SW 1271 (cell line): ENCODE measurements at places on chromosomes 2 and 18.

DNA sequence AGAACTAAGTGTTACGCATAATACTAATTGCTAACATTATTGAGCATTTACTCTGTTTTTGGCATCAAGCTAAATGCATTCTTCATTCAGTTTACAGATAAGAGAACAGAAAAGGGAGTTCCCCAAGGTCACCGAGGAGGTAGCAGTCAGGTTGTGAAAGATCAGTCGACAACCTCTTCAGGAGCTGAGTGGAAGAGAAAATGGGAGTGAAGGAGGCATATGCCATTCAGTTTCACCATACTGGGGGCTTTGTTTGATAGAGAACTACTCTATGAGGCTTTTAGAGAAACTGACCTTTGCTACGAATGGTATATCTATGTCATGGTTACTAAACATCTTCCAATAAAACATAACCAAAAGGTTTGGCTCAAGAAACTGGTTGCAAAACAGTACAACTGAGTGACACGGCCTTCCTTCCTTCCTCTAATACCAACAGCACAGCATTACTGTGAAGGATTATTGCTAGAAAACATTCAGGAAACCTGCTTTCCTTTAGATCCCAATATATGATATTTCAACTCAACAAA is 112.1 kb downstream of the RBMS1 start:
- DNase-seq = no peak

GRCh38 chr18:7624697-7625096 is 57.6 kb downstream of the PTPRM start:
- no peak for DNase-seq

DNA sequence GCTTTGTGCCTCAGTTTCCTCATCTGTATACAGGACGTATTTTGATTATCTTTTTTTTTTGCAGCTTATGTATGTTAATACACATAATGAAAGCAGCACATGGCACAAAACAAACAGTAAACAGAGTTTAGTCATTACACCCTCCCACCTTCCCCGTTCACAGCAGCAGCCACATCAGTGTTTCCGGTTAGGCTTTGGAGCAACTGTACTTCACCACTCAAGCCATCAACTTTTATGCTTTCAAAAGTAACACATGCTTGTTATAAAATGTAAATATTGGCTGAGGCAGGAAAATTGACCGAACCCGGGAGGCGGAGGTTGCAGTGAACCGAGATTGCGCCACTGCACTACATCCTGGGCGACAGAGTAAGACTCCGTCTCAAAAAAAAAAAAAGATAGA is 117.3 kb downstream of the MTCL1 start:
- DNase-seq = no peak

- no peak for DNase-seq
Measured at GRCh38 chr2:138018866-138019688, 54.8 kb downstream of the HNMT start.

DNA sequence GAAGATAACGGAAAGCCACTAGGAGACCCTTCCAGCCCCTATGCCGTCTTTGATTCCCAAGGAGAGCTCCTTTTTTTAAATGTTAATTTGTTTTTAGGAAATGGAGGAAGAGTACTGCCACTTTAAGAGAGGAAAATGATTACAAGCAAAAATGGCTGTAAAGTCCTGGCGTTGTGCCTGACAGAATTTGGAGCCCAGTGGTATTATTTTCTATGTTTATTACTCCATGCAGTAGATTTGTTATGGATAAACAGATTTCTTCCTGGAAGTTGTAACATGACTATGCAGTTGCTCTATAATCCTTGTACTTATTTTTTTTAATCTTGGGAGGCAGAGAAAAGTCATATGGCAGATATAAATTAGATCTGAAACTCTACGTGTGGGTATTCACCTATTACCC is 141.3 kb downstream of the GBX2 start:
- DNase-seq = no peak

DNA sequence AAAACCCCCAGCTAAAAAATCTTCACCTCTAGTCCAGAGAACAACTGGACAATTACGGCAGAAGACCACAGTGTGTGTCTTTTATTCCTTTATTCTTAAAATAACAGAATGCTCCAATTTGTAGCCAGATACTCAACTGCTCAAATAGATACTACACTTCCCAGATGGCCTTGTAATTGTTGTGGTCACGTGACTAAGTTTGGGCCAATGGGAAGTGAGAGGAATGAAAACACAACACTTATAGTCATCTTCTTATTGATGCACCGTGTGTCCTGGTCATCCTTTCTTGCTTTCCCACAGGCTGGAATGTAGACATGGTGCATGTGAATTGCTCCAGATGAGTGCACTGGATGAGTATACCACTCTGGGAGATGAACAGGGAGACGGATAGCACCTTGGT is 145.1 kb downstream of the CDC42EP3 start:
- no peak for DNase-seq

- DNase-seq = no peak
Measured at GRCh38 chr2:231571661-231572191, 20.9 kb upstream of the TEX44 start.
